ENCODE measurements at places on chromosomes 16 and 17.
A peak's percentile ranks its signal among the peaks of the same experiment; 100 is the strongest.

GRCh38 chr16:58485184-58485887, 14.6 kb upstream of the NDRG4 start:
- DNase-seq = no peak

DNA sequence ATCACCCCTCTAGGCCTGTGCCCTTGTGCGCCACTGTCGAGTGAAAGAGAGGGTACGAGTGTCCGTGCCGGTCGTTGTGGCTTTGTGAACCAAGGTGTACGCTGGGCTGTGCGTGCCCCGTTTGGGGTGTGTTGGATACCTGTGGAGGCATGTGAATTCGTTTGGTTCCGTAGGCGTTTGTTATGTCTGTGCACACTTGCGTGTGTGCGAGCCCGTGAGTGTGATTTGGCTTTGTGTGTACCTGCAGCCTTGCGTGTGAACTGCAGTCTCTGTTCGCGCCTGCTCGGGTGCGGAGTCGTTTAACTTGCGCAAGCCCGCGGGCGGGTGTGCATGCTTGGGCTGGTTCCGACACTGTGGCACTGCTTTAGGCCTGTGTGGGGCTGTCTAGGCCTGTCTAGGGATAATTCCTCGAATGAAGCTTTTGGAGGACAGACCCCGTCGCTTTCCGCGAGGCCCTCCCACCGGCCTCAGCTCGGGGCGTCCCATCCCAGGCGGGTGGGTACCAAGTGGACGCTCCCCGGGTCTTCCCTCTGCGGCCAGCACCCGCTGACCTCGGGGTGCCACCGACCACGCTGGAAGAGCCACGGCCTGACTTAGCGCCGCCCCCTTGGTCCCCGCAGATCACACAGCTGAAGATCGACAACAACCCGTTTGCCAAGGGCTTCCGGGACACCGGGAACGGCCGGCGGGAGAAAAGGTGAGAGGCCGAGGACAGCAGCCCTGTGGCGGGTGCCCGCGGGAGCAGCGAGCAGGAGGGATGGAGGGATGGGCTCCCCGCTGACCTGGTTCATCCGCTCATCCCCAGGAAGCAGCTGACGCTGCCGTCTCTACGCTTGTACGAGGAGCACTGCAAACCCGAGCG, 4.4 kb downstream of the TBX2 start:
- no peak for DNase-seq

GRCh38 chr16:77617996-77618395, 104.3 kb upstream of the NUDT7 start:
- no peak for DNase-seq

DNA sequence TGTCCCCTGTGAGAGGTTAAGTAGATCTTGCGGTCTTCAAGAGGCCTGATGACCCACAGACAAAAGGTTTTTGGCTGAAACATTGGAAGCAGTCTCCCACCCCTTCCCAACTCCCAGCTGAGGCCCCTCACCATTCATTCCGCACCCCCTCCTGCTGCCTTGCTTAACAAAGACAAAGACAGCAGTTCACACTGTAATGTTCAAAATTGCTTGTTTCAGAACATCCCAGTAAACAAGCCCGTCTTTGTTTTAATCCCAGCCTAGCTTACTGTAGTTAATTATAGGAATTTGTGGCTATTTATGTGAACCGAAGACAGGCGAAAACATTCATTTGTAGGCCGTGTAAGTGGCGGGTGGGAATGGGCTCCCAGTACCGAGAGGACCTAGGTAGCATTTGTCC, 55.7 kb downstream of the IRX5 start:
- DNase-seq = no peak

DNA sequence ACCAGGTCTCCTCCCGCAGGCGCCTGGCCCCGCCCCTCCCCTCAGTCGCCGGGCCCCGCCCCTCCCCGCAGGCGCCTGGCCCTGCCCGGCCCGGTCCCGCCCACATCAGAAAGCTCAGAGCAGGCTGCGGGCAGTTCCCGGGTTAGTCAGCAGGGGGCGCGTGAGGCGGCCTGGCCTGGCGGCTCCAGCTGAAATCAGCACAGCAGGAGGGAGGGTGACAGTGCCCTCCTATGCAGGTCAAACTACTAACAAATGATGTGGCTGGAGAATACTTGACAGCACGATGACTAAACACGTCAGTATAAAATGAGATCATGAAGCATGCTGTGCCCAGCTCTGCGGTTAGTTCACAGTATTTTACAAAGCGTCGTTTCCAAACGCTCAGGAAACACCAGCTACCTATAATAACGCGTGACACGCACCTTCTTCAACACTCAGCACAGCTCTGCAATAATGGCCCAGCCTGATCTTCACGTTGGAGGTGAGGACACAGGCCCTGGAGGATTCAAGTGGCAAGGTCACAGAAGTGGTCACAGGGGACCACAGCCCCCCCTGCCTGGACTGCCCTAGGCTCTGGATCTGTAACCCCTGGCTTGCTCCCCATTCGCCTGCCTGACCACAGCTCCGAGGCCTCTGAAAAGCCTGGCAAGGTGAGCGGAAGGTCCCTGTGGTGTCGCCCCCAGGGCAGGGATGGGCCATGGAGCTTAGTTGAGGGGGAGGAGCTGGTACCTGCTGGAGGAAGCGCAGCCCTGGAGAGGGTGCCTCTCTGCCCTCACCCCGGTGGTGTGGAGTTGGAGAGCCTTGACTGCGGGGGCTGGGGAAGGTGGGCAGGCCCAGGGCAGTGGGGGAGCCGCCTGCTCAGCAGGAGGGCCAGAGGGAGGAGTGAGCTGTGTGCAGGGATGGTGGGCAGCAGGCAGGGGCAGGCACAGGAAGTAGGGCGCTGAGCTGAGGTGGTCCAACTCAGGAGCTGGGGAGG, 81.2 kb downstream of the KCNJ12 start:
- peak; percentile 38 for DNase-seq

DNA sequence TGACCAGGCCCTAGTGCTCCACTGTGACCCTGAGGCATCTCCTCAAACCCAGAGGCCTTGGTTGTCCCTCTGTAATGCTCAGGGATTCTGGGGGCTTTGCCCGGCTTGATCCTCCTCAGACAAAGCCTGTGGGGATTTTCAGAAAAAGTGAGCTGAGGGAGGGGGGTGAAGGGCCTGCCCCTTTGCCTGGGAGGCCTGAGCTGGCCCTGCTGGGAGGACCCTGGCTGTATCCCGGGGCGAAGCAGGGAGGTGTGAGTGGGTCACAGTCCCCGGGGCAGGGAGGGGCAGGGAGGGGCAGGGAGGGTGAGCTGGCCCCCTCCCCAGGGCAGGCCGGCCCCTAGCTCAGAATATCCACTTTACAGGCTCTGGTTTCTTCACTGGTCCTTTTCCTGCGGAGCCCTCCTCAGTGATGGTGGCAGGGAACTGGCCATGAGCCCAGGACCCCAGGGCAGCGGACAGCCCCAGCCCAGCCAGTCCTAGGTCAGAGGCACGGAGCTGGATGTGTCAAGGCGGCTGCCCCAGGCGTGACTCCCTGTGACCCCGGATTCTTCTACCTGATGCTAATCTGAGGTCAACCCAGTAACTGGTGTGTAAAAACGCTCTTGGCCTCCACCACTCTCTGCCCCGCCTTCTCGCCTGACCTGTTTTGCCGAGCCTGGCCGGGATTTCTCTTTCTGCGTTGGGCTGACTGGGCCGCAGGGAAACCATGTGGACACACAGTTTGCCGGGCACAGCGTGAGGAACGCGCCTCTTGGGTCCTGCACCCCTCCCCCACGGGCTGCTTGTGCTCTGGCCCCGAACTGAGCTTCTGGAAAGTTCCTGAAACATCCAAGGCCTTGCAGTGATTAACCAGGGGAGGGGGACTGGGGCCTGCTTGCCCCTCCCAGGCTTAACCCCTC, 5.8 kb upstream of the FASN start:
- no peak for DNase-seq

GRCh38 chr17:80353718-80354275, 61.2 kb upstream of the ENDOV start:
- DNase-seq = no peak
